ENCODE measurements at places on chromosomes 12 and 14. TPM values are rescaled to one million over a fixed set of nuclear protein-coding genes. Genes with fewer than 3 reads are reported as not detected.

The RHOJ gene
- 28.9 TPM for polyA plus RNA-seq

The NANOG gene
- 0.39 TPM for polyA plus RNA-seq

The AKAP5 gene
- 1.1 TPM for polyA plus RNA-seq

The TMEM117 gene
- polyA plus RNA-seq: 7.6 TPM

The ZFC3H1 gene
- polyA plus RNA-seq: 29.0 TPM

The CACNA1C gene
- polyA plus RNA-seq: 4.3 TPM

The CLMN gene
- polyA plus RNA-seq: 3.1 TPM

DNA sequence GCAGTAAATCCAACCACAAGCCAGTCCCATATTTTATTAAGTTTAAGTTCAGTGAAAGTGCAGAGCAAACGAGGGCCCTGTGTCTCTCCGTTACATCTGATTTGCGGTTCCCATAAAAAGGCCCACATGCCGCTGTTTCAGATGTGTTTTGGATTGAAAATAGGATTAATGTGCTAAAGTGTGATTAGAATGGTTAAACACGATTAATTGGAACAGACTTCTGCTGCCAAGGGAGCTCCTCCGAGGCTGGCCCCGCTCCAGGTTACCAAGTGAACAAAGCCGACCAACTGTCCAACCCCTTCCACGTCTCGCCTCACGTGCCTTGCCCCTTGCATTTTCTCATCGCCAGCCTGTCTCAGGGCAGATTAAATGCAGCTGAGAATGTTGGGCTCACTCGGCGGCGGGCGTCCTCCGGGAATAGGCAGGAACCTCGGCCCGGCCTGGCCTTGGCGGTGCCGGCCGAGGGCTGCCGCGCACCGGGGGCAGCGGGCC is 166.5 kb upstream of the GSC start:
- peak; percentile 80 for DNase-seq

GRCh38 chr12:15684896-15685658 is 104.1 kb downstream of the EPS8 start:
- DNase-seq: no peak

DNA sequence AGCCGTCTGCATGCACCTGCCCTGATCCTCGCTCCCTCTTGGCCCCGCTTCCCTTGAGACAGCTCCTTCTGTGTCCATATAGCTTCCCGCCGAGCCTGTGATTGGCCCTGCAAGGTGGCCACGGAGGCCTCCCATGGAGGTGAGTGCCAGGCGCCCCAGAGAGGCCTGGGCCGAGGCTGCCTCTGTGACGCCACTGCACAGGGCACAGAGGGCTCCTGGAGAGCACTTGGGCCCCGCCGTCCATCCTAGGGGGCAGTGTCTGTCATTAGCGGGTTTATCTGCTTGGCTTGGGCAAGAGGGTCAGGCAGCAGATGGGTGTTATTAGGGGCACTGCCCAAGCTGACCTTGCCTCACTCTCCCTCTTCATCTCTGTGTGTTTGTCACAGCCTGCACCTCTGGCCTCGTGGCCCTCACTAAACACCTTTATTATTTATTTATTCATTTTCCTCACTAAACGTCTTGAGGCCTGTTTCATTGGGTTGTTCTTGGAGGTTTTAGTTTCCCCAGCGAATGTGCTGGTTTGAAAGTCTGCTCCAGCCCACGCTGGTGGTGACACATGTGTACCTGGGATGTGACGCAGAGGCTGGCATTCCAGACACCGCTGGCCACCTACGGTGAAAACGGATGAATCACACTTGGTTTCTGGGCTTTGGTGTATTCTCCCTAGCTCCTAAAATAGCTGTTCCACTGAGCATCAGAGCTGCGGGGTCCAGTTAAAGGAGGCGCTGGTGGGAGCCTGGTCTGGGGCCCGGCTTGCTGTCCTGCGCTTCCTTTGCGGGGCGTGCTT is 5.9 kb downstream of the ZFYVE21 start:
- no peak for DNase-seq

DNA sequence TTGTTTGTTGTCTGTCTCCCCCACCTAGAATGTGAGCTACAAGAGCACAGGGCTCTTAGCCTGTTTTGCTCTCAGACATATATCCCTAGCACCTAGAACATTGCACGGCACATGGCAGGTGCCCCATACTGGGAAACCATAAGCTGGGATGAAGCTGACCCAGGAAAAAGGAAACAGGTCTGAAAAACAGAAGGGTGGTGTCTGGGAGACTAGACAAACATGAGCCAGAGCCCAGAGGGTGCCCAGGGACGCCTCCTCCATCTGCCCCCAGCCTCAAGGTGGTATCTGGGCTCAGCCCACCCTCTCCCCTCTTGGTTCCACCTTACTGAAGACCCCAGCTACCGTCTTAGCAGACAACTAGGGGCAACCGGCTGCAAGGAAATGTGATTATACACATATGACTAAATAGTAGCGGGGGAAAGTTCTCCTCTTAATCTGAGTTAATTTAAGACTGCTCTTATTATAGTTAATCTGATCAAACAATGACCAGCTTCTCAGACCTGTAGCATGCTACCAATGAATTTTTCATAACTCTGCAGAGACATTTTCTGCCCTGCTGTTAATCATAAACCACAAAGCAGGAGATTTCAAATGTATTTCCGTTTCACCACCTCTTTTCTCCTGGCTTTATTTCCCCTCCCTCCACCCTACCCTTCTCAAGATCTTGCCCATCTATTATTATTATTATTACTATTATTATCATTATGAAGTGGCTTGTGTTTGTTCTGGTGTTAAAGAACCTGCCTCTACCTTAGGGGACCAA is 31.9 kb downstream of the KSR2 start:
- no peak for DNase-seq

- DNase-seq: no peak
Measured at GRCh38 chr12:31528095-31528494, 62.8 kb downstream of the DENND5B start.

- DNase-seq: no peak
Measured at GRCh38 chr12:89476232-89476631, 48.4 kb downstream of the GALNT4 start.

DNA sequence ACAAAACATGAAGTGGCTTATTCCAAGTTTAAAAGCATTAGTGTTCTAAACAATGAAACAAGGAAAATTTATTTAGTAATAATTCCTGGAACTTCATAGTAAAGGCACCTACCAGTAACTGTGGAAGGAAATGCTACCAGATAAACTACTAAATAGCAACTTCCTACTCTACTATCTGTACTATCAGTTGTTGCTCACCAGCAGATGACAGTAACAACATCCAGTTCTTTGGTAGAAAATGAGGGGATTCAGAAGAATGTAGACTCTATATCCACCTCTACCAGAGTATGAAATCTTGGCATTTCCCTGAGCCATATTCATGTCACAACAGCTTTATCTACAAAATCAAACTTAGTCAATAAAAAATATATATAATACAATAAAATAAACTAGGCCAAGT is 3.1 kb downstream of the ENTPD5 start:
- no peak for DNase-seq

- DNase-seq: no peak
Measured at GRCh38 chr12:122368361-122369073, 54.0 kb downstream of the CLIP1 start.

GRCh38 chr14:81516986-81517797 is 16.5 kb downstream of the SEL1L start:
- peak; percentile 52 for DNase-seq

GRCh38 chr14:72452774-72453173 is 441.1 kb downstream of the DPF3 start:
- DNase-seq: no peak

GRCh38 chr12:108693751-108694150 is 37.6 kb downstream of the CORO1C start:
- DNase-seq: no peak

DNA sequence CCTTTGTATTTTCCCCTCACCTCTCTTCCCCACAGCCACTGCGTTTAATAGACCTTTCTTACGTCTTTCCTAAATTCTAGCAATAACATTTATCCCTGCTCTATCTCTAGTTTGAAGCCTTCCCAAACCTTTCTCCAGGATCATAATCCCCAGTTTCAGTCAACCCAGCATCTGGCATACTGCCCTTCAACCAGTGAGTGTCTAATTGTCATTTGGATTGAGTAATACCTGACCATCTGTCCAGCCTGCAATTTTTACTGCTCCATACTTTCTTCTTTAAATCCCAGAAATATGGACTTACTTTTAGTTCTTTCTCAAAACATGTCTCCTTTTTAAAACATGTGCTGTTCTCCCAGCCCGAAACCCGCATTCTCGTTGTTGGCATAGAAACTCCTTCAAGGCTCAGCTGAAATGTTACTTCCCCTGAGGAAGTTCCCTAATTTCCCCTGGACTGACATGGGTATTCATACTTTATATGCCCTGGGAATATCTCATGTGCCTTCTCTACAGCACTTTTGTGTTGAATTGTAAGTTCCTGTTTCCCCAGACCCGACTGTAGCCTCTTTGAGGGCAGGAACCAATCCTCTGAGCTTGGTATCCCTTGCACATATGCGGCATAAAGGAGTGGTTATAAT is 65.1 kb upstream of the ETV6 start:
- no peak for DNase-seq

DNA sequence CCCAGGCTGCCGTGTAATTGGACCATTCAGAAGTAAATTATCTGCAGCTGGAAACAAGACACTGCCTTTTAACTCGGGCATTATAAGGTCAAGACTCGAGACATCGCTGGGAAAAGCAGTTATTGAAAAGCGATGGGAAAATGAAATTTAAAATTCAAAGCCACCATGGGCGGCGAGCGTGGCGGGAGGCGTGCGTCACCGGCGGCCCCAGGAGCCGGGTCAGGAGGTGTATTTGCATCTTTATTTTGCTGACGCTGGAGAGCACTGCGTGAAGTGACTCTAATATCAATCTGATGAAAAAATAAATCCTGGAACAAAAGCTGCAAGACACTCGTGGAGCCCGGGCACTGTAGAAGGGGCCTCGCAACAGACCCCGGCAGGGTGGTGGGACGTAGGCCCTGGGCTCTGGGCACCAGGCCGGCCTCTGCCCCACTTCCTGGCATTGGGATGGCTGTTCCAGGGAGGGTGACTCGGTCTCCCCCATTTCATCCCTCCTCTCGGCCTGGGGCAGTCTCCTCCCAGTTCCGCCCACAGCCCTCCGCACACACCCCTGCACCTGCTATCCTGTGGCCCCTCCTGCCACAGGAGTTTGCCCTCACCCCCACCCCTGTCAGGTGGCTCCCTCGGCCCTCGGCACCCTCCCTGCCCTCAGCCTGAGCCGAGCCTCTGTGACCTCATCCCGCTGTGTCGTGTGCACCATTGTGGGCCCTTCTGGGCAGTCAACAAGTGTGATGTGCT is 196.2 kb downstream of the KIF26A start:
- no peak for DNase-seq

DNA sequence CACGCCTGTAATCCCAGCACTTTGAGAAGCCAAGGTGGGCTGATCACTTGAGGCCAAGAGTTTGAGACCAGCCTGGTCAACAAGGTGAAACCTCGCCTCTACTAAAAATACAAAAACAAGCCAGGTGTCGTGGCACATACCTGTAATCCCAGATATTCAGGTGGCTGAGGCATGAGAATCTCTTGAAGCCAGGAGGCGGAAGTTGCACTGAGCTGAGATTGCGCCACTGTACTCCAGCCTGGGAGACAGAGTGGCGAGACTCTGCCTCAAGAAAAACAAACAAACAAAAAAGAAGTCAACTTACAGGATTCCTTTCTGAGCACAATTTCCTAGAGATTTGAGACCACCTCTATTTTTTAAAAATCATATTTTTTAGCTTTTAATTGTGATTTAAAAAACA is 45.3 kb downstream of the DGLUCY start:
- DNase-seq: no peak
